ENCODE measurements at places on chromosomes 2 and 18. TPM values are rescaled to one million over a fixed set of nuclear protein-coding genes. Genes with fewer than 3 reads are reported as not detected.

FBLN7 gene
- polyA plus RNA-seq, result 1.8 TPM

GRCh38 chr2:30984148-30984547 is 154.1 kb downstream of the GALNT14 start:
- DNase-seq, result no peak

- DNase-seq, result no peak
These were observed 126.6 kb downstream of the RTP5 start for GRCh38 chr2:241996100-241996499.

ATP8B1 gene
- polyA plus RNA-seq, result 15.8 TPM

GRCh38 chr2:27709960-27710575 is 46.4 kb downstream of the SLC4A1AP start:
- no peak for DNase-seq

CRYBA2 gene
- not detected for polyA plus RNA-seq

DNA sequence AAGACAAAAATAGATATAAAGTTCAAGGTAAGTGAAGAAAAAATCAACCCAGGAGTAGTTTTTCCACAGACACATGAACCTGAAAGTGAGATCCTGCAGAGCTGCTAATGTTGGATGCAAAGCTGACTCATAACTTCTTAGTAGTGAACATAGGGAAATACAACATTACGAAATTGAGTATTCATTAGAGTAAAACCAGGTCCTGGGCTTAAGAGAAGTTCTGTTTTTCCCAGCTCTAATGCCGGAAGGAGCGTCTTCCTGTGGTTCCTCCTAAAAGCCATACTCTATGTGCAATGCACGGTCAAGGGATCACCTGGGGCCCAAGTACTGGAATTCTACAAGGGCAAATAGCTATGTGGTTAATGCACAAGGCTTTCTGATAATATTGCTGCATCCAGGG is 141.7 kb downstream of the RBMS1 start:
- DNase-seq, result peak; percentile 87

WNT6 gene
- not detected for polyA plus RNA-seq

DNA sequence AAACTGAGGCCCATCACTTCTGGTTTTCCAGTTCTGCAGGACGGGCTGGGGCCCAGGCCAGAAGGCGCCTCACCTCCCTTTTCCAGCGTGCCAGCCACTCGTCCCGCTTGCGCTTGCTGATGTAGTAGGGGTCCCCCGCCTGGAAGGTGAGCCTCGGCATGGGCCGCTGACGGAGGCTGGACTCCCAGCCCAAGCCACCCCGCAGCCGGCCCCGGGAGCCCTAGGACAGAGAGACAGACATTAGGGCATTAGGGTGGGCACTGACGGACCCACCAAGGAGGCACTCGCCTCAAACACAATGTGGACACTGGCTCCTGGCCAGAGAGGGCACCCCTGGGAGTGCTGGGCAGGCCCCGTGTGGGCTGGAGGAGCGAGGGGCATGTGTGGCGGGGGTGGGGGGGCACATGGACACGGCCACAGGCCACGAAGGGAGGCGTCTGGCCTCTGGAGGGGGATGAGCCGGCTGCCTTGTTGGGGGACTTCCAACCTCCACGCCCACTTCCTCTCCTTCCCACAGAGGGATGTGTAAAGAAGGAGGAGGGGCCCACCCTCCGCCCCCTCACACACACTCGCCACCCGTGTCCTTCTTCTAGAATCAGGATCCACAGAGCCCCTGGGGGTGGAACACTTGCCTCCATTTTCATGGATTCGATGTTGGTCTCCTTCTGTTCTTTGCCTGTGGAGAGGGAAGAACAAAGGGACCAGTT is 66.7 kb downstream of the DNMT3A start:
- DNase-seq, result no peak

- no peak for DNase-seq
These were observed 61.6 kb downstream of the LPIN1 start for GRCh38 chr2:11808016-11808400.

GRCh38 chr2:159807183-159808031 is 9.4 kb upstream of the CD302 start:
- peak; percentile 71 for DNase-seq

DNA sequence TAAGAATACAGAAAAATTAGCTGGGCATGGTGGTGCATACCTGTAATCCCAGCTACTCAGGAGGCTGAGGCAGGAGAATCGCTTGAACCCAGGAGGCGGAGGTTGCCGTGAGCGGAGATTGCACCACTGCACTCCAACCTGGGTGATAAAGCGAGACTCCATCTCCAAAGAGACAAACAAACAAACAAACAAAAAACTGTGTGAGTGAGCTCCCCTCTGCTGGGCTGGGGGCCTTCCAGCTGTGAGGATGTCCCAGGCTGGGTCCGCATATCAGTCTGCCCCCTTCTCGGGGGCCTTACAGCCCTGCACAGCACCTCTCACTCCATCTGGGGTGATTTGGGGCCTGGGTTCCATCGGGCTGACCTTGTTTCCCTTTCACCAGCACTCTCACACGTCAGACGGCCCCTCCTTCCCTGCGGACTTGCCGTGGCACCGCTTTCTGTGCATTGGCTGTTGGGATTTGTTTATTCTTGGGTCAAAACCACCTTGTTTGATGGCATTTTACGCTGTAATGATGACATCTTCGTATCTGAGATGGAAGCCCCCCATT is 2.8 kb upstream of the KLHL30 start:
- no peak for DNase-seq

CGREF1 gene
- 17.8 TPM for polyA plus RNA-seq

DNA sequence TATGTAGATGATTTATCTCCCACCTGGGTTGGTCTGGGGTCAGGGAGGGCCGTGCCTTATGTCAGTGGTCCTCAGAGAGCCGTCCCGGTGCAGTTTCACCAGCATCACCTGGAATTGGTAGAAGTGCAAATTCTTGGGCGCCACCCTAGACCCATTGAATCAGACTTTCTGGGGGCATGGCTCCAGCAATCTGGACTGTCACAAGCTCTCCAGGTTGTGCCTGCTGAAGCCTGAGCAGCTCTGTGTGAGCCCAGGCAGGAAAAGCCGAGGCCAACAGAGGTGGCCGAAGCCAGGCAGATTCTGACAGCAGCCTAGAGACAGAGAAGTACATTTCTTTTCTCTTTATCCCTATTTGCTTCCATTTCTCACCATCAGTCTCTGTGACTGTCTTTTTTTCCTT is 98.4 kb upstream of the SEC11C start:
- DNase-seq, result no peak

GRCh38 chr2:32652555-32653209 is 24.8 kb downstream of the TTC27 start:
- DNase-seq, result no peak

DNA sequence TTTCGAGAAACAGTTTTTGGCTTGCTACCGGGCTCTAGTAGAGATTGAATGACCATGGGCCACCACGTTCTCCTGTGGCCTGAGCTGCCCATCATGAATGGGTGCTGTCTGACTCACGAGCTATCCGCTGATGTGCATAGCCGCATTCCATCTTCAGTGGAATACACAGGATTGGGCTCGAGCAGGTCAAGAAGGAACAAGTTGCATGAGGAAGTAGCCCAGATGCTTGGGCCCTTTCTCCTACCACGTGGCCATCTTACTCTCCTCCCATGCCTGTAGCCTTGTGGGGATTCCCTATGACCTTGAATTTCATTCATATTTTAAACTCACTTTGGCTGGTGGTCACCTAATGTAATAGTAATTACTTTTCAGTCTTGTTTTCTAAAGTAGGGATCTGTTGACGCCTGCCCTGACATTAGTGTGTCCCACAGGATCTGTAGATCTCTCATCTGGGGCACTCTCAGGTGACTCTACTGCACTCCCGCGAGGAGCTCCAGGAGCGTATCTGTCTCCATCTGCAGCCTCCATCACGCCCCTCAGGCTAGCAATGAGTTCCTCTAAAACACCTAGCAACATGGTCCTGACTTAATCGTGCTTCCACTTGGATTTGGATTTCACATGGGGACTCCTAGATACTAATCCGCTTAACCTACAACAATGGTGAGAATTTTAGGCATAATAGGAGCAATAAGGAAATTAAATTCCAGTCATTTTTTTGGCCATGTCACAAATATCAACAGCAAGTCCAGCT is 67.8 kb downstream of the PSMG2 start:
- DNase-seq, result no peak
